Inflammatory macrophage (primary cell): ENCODE measurements at places on chromosomes 6 and 20.
A peak's percentile ranks its signal among the peaks of the same experiment; 100 is the strongest.

DNA sequence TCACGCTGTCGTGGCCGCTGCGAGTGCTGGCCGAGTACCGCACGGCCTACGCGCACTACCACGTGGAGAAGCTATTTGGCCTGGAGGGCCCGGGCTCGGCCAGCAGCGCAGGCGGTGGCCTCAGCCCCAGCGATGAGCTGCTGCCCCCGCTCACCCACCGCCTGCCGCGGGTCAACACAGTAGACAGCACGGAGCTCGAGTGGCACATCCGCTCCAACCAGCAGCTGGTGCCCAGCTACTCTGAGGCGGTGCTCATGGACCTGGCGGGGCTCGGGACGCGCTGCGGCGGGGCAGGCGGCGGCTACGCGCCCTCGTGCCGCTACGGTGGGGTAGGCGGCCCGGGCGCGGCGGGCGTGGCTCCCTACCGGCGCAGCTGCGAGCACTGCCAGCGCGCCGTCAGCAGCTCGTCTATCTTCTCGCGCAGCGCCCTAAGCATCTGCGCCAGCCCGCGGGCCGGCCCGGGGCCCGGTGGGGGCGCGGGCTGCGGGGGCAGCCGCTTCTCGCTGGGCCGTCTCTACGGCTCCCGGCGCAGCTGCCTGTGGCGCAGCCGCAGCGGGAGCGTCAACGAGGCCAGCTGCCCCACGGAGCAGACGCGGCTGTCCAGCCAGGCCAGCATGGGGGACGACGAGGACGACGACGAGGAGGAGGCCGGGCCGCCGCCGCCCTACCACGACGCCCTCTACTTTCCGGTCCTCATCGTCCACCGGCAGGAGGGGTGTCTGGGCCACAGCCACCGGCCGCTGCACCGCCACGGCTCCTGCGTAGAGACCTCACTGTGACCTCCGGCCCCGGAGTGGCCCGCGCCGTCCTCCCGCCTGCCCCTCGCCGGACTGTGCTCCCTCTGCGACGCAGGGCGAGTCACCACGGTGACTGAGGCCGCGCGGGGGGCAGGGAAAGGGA is 5.7 kb downstream of the TMEM151B start:
- no peak for DNase-seq

DNA sequence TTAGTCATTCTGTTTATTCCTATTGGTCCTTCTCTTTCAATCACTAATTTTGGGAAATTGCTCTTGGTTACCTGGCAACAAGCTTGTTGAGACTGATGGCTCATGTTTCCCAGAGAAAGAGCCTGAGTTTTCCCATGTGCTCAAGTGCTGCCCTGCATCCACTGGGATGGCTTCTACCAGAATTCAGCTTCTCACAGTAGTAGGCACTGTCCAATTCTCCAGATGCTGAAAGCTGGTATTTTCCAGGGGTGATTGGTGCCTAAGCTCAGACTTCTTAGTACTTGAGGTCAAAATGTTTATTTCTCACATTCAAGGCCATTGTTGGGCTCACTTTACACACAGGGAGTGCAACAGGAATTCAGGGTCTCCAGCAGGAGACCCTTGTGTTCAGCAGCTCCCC is 29.1 kb upstream of the SLC2A12 start:
- DNase-seq: no peak

- no peak for DNase-seq
These were observed 150.3 kb downstream of the CBLN4 start for GRCh38 chr20:55855052-55855451.

GRCh38 chr6:22073516-22074198 is 223.2 kb downstream of the PRL start:
- peak; percentile 72 for DNase-seq

- no peak for DNase-seq
These were observed 260.9 kb downstream of the NKAIN2 start for GRCh38 chr6:124064317-124065113.

DNA sequence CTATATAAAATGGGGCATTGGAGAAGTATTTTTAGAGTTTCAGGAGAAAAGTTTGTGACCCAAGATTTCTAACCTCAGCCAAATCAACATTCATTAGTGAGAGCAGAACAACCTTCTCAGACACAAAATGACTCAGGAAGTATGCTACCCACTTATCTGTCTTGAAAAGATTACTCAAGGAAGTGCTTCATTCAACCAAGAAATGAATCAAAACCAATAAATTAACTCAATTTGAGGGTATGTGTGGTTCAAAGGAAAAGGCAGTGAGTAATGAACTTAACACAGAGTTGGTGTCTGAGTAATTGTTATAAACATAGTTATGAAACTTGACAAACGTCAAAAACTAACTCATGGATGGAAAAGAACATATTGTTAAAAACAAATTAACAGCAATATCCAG is 227.6 kb downstream of the HAO1 start:
- DNase-seq: no peak

DNA sequence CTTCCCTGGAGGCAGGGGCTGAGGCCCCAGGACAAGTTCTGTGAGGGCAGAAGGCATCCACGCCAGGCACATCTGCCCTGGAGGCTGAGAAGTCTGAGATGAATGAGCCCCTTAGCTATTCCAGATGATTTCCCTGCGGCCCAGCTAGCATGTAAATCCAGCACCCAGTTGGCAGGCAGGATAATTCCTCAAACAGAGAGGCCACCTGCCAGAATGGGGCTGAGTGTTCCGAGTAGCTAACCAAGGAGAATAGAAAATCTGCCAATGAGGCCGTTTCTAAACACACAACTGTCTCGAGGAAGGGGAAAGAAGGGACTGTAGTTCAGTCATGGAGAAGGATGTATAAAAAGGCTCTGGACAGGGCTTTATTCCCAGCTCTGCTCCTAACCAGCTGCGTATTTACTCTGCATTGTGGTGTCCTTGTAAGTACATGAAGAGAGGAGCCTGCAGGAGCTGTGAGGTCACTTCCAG is 211.4 kb upstream of the CDYL start:
- DNase-seq: no peak

DNA sequence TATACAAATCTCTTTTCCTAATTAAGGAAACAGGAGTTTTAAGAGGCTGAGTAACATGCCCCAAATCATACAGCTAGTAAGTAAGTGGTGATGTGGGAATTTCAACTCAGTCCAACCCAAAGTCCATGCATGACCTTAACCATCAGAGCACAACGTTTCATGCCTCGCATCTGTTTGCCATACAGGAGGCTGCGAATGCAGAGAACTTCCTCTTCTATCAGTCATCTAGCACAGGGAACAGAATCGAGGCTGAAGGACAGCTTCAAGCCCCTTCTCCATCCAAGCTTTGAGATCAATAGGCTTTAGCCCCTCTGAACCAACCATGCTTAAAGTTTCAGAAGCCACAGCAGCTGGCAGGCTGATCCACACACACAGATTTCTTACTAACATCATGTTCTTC is 113.2 kb downstream of the MAFB start:
- DNase-seq: peak; percentile 18

GRCh38 chr20:8375898-8376297 is 243.8 kb downstream of the PLCB1 start:
- DNase-seq: no peak

GRCh38 chr6:15823838-15824414 is 161.1 kb upstream of the DTNBP1 start:
- DNase-seq: no peak

DNA sequence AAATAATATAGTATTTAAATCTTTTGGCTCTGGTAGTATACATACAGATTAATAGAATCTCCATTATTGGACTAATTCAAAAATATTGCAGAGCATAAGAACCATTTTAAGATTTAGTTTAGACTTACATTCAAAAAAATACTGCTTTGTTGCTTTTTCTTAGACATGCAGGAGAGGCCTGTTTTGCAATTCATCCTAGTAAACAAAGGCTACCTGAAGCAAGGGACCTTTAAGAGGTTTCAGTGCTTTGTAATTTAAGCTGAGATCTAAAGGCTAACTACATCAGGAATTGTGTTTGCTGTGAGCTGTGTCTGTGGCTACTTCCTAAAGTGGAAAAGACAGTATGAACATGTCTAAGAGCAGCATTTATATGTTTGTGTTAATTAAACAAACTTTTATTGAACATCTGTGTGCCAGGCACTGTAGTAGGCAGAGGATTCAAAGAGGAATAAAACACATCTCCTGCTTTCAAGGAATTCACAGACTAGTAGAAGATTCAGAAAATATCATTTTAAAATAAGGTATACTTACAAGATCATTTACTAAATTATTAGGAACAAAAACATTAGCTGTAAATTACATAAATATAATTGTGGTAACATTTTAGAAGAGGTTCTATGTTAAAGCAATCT is 29.1 kb upstream of the CALHM6 start:
- no peak for DNase-seq

DNA sequence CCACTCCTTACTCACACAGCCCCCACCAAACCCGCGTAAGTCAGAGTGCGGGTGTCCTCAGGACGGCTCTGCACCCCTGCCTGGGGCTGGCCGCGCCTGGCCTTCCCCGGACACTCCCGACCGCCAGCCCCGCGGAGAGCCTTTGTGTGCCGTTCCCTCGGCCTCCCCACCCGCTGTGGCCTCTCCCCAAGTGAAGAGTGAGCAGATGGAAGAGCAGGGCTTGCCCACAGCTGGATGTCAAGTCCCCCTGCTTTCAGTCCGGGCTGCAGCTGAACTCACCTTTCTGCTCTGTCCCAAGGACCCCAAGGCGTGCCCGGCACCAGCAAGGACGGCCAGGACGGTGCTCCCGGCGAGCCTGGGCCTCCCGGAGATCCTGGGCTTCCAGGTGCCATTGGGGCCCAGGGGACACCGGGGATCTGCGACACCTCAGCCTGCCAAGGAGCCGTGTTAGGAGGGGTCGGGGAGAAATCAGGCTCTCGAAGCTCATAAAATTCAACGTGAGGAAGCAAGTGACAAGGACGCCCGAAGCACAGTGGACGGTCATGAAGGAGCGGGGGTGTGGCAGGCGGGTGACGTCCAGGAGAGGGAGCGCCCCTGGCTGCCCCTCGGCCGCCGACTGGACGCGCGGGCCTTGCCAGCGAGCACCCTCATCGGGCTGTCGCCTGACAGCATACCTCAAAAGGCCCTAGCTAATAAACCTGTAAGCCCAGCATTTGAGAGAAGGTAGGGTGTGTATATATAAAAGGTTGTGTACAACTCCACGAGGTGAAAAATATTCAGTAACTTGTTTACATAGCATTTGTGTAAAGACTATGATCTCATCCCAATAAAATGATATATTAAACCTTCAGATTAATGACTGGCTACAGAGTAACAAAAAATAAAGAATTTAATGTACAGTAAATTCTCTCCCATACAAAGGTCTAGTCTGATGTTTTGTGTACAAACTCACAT is 21.1 kb downstream of the TCFL5 start:
- DNase-seq: no peak

GRCh38 chr20:19320005-19320404 is 107.6 kb downstream of the SLC24A3 start:
- peak; percentile 50 for DNase-seq

DNA sequence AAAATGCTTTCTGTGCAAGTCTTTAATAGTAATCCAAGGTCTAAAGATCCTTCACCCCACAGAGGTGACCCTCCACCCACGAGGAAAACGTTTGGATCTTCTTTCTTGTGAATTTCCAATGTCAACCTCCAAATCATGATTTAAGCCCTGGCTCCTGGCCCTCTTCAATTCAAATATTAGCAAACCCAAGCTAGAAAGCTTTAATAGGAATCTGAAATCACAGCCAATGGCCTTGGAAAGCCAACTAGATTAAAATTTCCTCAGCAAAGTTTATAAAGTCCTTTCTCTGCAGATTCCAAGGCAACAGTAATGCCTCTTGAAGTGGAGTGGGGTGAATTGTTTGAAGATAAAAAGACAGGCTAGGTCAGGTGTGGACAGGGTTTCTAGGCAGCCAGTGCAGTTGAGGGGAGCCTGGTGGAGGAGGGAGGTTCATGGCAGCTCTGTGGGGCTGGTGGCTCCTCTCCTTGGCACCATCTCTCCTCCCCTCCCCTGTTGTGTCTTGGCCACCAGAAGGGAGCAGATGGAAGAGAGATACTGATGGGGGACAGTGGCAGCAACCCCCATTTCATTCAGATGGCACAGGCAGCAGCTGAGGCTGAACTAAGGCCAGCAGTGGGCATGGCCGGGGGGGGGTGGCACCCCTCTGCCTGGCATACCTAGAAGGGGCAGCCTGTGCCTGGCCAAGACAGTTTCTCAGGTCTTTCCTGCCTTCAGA is 12.0 kb upstream of the UQCC2 start:
- DNase-seq: no peak

GRCh38 chr6:120871416-120872261 is 462.6 kb downstream of the TBC1D32 start:
- no peak for DNase-seq
